ENCODE measurements at places on chromosomes 6 and 20.

- DNase-seq = no peak
Observed at GRCh38 chr20:9038791-9039535, 29.9 kb upstream of the PLCB4 start.

GRCh38 chr6:153963352-153963751 lies 75.7 kb upstream of the OPRM1 start:
- DNase-seq = no peak

DNA sequence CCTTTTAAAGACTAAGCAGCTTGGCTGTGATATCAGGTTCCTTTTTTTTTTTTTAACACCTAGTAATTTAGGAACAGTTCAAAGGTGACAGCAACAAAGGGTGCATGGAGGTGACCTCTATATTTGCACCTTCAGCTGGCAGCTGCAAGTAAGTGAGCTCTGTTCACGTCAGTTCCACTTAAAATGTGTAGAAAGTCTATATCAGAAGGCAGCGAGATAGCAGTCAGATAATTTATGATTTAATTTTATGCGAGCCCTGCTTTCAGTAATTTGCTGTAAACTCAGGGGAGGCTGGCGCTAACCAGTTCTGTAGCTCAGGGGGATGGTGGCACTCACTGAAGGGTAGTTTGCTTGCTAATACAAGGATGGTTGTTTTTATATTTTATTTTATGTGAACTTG lies 602.8 kb upstream of the MMS22L start:
- DNase-seq = no peak

DNA sequence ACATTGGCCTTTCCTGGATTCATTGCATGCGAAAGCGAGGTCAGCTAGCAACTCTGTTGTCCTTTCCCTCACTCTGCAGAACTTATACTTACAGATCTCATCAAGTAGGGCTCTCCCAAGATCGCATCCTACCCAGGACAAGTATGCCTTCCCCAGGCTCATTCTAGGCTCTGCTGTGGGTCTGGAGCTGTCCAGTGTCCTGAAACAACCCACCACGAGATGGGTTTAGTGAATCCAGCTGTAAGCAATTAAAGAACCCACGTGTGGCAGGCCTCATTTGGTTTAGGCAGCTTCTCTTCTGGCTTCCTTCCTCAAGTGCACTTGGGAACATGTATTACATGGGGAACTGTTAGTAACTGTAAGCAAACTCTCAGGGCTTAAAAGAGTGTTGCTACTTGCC lies 406.5 kb upstream of the CHD6 start:
- DNase-seq = no peak

GRCh38 chr20:56957737-56958553 lies 308.5 kb downstream of the BMP7 start:
- DNase-seq = no peak

- no peak for DNase-seq
Observed at GRCh38 chr6:133609415-133610226, 279.3 kb upstream of the TCF21 start.

- DNase-seq = no peak
Observed at GRCh38 chr6:30093951-30094661, 18.5 kb upstream of the RNF39 start.

- DNase-seq = no peak
Observed at GRCh38 chr6:16060039-16060438, 68.8 kb upstream of the MYLIP start.

DNA sequence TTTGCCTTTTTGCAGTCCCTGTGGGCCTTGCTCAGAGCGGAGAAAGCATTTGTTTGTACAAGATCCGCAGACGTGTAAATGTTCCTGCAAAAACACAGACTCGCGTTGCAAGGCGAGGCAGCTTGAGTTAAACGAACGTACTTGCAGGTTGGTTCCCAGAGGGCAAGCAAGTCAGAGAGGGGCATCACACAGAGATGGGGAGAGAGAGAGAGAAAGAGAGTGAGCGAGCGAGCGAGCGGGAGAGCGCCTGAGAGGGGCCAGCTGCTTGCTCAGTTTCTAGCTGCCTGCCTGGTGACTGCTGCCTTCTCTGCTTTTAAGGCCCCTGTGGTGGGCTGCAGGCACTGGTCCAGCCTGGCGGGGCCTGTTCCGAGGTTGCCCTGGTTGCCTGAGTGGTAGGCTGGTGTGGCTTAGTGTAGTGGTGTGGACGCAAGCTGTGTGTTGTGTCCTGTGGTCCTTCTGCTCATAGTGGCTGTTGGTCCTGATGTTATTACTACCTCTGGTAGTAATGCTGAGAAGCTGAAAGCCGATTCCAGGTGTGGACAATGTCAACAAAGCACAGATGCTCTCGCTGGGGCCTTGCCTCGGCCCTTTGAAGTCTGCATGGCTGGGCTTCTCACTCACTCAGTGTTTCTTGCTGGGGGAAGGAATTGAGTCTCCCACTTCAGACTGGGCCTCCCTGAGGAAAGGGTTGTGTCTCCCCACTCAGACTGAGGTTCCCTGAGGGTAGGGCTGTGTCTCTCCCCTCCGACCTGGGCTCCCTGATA lies 12.1 kb downstream of the VEGFA start:
- no peak for DNase-seq

- no peak for DNase-seq
Observed at GRCh38 chr6:124033501-124033900, 229.8 kb downstream of the NKAIN2 start.

GRCh38 chr6:159450815-159451465 lies 242.1 kb downstream of the SOD2 start:
- DNase-seq = no peak

DNA sequence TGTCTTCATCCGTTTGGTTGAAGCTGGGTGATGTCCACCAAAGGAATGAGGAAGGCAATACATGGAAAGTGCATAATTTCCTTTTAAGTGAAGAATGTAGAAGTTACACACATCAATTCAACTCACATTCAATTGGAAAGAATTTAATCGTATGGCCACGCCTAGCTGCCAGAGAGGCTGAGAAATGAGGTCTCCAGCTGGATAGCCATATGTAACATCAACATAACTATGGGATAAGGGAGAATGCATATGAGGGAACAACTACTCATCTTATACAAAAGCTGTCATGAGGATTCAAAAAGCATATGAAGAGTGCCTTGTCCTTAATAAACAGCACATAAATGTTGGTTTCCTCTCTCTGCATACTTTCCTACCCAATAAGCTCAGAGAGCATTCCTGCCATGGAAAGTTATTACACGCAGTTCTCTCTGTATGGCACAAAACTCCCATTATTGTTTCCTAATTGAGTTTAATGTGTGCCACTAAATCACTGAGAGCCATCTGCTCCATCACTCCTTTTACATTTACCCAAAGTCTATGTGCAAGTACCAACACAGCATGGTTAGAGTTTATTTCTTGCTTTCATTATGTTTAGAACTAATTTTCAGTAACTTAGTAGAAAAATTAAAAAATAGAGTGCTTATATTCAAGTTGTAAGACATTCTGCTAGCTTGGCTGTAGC lies 21.4 kb upstream of the TFAP2D start:
- DNase-seq = no peak

- no peak for DNase-seq
Observed at GRCh38 chr6:151452750-151453427, 963 bp upstream of the RMND1 start.

DNA sequence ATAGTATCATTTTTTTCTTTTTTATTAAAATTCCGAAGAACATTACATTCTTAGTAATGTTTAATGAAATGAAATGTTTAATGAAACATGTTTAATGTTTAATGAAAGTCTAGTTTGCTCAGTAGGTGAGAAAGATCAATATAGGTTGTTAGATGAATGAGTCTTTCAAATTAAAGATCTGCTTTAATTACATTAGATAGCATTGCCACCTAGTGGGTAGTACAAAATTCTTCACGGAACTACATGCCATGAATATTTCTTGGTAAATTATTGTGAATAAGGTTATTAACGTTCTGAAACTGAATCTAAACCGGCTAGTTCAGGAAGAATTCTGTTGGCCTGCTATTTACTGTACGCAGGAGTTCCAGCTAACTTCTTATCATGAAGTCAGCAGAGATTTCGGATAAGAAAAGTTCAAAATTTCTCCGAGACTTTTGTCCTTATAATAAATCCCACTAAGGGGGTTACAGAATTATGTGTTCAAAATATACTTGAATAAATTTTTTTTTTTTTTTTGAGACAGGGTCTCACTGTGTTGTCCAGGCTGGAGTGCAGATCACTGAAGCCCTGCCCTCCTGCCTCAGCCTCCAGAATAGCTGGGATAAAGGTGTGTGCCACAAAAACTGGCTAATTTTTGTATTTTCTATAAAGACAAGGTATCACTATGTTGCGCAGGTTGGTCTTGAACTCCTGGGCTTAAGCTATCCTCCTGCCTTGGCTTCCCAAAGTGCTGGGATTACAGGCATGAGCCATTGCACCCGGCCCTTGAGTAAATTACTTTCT lies 7.9 kb upstream of the GMNN start:
- no peak for DNase-seq

DNA sequence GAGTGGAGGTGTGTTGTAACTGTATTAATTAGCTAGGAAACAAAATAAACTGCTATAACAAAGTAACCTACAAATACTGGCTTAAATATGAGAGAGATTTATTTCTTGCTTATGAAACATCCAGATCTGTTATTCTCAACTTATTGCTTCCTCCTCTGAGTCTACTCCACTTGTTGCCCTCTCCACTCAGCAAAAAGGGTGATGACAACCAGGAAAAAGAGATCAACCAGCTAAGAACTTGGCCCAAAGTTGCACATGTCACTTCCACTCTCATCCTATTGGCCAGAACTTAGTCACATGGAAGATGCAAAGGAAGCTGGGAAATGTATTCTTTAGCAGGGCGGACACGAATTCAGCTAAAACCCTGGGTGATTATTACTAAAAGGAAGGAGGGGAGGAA lies 5.2 kb upstream of the TP53RK start:
- DNase-seq = peak; percentile 38

DNA sequence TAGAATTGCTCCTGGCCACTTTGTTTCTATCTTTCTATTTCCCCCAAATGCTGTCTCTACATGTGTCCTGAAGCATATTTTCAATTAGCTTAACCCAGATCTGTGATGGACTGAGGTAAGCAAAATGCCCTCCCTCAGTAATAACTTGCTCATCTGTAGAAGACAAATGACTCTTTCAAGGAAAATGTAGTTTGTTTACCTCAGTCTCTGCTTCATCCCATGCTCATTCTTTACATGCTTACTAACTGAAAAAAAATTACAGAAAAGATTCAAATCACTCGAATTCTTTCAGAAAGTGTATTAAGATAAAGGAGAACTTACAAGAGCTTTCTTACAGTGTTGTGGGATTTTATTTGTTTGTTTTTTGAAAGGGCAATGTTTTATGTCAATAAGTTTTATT lies 531.1 kb downstream of the LMBRD1 start:
- DNase-seq = no peak

GRCh38 chr6:158244373-158244772 lies 67.9 kb upstream of the TULP4 start:
- no peak for DNase-seq

DNA sequence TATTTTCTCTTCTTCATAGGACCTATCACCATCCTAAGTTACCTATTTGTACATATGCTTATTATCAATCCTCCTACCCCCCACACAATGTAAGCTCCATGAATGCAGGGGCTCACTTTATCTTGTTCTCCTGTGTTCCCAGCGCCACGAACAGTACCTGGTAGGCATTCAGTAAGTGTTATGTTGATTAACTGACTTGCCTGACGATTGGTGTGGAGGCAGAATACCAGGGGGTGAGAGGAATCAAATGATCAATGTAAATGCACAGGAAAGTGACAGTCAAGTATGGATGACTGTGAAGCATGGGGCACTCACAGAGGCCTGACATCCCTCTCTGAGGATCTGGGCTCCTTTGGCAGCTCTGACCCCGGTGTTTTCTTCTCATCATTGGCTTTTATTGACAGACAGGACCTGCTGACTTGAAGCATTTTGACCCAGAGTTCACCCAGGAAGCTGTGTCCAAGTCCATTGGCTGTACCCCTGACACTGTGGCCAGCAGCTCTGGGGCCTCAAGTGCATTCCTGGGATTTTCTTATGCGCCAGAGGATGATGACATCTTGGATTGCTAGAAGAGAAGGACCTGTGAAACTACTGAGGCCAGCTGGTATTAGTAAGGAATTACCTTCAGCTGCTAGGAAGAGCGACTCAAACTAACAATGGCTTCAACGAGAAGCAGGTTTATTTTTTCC lies 6.1 kb upstream of the IFT52 start:
- no peak for DNase-seq

GRCh38 chr6:7080311-7080710 lies 27.4 kb upstream of the RREB1 start:
- no peak for DNase-seq

GRCh38 chr20:881051-881782 lies 34.9 kb downstream of the ANGPT4 start:
- no peak for DNase-seq

DNA sequence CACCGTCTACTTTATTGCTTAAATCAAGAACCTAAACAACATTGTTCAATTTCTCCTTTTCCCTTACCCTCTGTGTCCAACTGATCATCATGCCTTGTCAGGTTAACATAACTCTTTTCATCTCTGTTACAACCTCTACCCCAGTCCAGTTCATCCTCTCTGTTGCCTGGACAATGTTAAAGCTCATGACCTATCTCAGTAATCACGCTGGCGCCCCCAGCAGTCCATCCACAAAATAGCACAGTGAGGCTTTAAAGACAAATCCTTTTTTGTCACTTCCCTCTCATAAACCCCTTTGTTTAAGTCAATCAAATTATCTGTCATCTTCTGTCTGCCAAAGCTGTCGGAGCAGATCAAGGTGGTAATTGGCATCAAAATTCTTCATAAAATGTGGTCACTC lies 140.1 kb downstream of the QKI start:
- peak; percentile 48 for DNase-seq

GRCh38 chr6:6003621-6004366 lies 2.9 kb downstream of the NRN1 start:
- peak; percentile 65 for DNase-seq

GRCh38 chr6:140083375-140083774 lies 708.9 kb upstream of the CITED2 start:
- DNase-seq = no peak

DNA sequence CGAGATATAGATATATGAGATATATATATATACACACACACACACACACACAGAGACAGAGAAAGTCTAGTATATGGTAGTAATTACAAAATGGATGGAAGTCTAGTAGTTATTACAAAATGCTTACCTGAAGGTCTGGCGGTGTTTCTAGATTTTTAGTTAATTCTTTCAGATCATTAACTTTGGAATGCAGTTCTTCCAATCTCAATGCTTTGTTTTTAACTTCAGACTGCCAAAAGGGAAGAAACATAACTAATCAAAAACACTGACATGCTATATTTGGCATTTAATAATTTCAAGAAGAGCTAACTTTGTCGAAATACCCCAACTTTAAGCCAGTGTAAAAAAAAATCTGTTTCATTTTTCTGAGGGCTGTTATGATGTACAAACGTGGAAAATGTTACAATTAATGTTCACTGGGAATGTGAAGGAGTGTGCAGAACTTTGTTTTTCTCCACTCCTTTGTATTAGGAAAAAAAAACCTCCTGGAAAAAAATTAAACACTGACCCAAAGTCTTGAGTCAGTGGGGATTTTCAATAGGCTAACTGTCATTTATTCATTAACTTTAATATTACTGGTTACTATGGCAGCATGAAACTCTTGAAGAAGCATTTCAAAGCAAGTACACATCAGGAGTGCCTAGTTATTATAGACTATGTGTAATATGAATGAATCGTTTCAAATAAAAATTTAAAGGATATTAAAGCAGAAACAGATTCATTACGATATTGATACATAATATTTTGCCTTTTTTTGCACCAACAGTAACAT lies 232.9 kb downstream of the SYNE1 start:
- no peak for DNase-seq
